NK-92 treated with Interleukin-12 subunit alpha and Interleukin-12 subunit beta, amount 100 ng/mL, for 24 hours (cell line): ENCODE measurements at places on chromosomes 3 and 15.

- no peak for DNase-seq
Observed at GRCh38 chr3:113896930-113897329, 50.9 kb upstream of the ZDHHC23 start.

DNA sequence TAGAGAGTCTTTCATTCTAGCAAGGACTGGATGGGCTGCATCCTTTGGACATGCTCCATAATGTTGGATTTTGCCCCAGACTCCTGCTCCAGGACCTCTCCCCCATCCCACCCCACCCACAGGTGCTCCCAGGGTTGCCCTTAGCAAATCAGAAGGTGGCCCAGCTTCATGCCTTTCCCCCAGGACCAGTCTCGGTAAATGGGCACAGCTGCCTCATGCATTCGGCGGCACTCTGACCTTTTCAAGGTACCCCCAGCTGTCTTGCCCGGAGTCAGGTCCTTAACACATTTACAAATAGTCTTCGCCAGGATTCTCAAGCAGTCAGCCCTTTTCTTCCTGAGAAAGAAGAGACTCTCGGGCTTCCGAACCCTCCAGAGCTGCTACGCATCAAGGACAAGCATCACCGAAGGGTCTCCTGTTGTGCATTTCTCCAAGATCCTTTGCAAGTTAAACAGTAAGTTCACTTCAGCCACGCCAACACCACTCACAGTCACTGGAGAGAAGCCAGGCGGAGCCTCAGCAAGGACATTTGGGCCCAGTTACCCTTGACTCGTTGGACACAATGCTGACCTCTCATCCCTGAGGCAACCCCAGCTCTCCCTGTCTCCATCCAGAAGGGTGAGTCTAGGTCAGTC, 287.8 kb downstream of the FAM43A start:
- no peak for DNase-seq

- no peak for DNase-seq
Observed at GRCh38 chr15:45690581-45691260, 55.9 kb downstream of the SQOR start.

DNA sequence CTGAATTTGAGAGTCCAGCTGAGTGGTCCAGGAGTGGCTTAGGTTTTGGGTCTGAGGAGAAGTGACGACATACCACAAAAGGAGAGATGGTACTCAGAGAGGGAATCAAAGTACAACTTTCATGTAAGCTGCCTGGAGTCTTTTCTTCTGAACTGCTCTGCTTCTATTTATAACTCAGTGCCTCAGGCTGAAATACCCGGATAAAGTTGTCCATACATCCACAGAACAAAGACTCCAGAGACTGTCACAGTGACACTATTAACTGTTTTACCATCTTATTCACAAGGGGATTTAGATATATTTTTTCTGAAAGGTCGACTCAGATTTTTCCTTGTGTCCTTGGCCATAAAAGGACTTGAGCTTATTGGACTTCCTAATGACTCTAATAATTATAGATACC, 264.3 kb upstream of the DNAJC19 start:
- no peak for DNase-seq

GRCh38 chr3:157637866-157638265, 134.7 kb upstream of the VEPH1 start:
- no peak for DNase-seq

- no peak for DNase-seq
Observed at GRCh38 chr3:55661141-55661540, 174.0 kb upstream of the WNT5A start.

GRCh38 chr15:65377976-65378366, at the start of gene IGDCC3:
Gene IGDCC3, minus strand, starts transcription at chr15:65378002. Its CDS starts 214 bp downstream, at chr15:65377788.
- no peak for DNase-seq

DNA sequence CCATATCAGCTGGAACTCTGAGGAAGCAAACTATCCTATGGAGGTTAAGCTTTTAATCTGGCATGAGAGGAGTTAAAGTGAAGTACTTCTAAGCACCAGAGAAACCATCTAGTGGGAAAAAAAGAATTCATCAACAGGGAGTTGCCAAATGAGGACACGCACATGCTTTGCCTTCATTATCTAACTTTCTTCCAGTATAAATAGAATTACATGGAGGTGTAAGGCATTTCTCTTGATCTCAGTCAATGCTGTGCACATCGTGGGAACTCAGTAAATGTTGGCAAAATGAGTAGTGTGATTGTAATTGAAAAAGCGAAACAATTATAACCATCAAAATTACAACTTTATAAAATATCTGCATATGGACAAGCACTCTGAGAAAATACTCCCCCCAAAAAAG, 8.0 kb upstream of the GSK3B start:
- DNase-seq: no peak

DNA sequence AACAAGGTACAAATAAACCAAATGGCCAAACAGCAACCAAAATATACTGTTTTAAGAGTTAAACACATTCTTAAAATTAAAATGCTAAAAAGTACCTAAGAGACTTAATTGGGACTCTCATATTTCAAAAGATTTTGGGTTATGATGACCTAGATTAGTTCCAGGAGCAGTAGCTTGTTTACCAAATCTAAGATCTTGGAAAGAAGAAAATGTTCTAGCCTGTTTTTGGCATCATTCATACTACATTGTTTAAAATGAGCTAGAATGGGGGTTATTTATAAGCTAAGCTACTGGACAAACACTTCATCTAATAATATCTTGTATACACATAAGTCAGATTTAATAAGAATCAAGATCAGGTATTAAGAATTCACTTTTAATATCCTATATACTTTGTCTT, 22.8 kb downstream of the ATOSA start:
- no peak for DNase-seq

DNA sequence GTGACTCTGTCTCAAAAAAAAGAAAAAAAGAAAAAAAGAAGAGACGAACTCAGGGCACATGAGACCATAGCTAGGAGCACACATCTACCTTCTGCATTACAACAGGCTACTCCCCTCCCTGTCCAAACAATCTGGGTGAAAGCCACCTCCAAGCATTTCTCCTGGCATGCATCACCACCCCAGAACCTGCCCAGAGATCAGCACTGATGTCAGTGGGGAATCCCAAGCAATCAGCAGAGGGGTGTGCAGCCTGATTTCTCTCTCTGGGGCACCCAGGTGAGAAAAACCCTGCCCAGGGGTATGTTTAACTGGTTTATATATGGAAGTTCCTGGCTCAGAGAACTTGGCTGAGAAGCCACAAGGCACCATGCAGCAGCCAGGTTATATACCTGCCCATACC, 59.4 kb downstream of the CDC25A start:
- DNase-seq: no peak

GRCh38 chr3:183555541-183556081, at the start of gene KLHL6:
Gene KLHL6, minus strand, starts transcription at chr3:183555706. Its CDS starts 53 bp downstream, at chr3:183555653.
- DNase-seq: peak; percentile 65

DNA sequence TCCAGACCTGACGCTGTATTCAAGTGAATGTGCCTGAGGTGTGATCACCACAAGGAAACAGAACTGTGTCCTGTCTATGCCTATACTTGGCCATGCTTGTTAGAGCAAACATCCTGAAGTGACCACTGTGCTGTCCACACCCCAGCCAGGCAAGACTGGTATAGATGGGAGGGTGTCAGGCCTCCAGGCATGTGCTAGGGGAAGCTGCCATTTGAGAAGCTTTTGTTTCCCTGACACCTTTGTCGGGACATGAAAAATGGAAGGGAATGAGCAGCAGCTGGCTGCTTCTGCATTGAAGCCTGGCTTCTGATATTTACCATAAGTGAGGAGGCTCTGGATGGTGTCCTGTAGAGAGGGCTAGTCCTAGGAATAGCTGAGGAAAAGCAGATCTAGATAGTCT, 106.2 kb downstream of the CPNE4 start:
- DNase-seq: no peak

GRCh38 chr15:22780267-22780666, 6.2 kb upstream of the NIPA1 start:
- DNase-seq: no peak

DNA sequence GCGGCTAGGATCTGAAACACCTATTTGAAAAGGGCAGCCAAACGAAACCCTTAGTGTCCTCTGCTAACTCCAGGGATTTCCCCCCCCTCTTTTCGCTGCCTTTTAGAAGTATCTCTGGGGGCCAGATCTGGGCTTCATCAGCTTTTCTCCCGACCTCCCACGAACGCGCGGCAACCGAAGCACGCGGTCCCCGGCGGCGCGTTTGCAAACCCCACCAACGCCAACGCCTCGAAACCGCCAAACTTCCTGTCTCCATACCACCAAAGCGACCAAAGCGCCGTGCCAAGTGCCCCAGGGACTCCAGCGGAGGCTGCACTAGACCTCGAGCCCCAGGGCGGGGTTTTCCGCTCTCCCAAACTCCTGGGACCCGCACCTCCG, 155.8 kb upstream of the FRMD4B start:
- DNase-seq: no peak

GRCh38 chr3:70090322-70090913, 90.9 kb downstream of the SAMMSON start:
- no peak for DNase-seq

DNA sequence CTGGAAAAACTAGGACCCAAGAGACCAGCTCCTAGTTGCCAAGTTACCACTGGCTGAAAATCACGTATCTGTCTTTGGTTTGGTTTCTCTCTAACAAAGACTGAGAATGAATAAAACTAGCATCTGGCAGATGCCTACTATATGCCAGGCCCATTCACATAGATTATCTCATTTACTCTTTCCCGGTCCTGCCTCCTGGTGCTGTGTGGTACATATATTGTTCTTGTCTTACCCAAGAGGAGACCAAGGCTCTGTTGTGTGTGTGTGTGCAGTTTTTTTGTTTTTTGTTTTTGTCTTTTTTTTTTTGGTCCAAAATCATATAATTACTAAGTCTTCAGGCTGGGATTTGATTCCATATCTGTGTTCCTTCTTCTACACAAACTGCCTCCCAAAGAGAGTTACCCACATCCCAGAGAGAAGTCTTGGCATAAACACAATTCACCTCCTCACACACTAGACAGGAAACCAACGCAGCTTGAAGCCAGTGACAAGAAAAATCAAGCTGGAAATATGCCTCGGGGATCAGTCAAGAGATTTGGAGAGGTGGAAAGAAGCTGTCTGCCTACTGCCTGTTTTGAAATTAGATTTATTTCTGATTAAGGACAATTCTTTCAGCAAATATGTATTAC, 891 bp downstream of the AHSG start:
- no peak for DNase-seq

- no peak for DNase-seq
Observed at GRCh38 chr3:112446343-112446742, 52.9 kb downstream of the BTLA start.

GRCh38 chr3:184016169-184016570, 1.5 kb downstream of the ABCC5 start:
- DNase-seq: no peak
